ENCODE measurements at places on chromosomes 3 and 15.

DNA sequence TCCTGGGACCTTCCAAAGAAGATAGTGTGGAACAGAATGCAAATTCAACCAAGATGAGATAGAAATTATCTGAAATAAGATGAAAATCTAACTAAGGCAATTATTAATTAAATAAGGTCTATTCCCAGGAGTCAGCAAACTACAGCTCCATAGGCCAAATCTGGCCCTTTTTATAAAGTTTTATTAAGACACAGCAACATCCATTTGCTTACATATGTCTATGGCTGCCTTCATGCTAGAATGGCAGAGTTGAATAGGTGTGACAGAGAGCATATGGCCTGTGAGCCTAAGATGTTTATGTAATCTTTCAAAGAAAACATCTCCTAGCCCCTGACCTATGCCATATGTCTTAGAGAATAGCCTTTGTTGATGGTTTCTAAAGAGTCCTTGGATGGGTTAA is 503.0 kb downstream of the EDEM1 start:
- DNase-seq, result no peak

DNA sequence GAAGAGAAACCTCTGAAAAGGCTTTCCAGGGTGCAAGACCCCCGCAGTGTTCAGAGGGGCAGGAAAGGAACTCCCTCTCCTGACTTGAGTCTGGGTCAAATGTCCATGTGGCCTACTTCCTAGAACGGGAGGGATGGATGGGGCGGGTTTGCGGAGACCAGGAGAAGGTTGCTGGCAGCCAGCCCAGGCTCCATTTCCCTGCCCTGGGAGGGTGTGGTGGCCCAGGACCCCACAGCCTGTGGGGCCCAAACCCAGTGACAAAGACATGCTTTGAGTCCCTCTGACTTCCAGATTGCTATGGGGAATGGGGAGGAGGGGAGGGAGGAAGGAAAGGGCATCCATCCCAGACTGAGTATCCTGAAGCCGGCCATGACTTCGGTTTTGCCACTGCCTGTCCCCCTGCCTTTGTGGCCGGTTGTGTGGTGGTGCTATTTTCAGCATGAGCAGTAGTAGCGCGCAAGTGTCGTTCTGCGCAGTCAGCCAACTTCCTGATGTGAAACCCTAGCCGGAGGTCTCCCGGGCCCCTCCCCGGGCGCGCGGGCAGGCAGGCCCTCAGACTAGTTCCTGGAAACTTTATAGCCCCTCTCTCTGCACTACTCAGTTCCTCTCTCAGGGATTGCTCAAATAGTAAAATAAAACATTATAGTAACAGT is 24.4 kb downstream of the MAGEF1 start:
- DNase-seq, result no peak

GRCh38 chr3:46970391-46971091 is 6.0 kb downstream of the CCDC12 start:
- DNase-seq, result no peak

DNA sequence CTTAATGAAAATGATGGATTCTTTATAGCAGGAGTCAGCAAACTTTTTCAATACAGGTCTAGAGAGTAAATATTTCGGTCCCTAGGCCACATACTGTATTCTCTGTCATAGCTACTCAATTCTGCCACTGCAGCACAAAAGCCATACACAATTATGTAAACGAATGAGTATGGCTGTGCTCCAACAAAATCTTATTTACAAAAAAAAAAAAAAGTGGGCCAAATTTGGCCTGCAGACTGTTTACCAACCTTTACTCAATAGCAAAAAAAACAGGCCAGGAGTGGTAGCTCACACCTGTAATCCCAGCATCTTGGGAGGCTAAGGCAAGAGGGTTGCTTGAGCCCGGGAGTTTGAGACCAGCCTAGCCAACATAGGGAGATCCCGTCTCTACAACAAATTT is 41.1 kb downstream of the TTBK2 start:
- no peak for DNase-seq

- no peak for DNase-seq
Observed at GRCh38 chr3:168885028-168885427, 778.5 kb downstream of the MECOM start.

DNA sequence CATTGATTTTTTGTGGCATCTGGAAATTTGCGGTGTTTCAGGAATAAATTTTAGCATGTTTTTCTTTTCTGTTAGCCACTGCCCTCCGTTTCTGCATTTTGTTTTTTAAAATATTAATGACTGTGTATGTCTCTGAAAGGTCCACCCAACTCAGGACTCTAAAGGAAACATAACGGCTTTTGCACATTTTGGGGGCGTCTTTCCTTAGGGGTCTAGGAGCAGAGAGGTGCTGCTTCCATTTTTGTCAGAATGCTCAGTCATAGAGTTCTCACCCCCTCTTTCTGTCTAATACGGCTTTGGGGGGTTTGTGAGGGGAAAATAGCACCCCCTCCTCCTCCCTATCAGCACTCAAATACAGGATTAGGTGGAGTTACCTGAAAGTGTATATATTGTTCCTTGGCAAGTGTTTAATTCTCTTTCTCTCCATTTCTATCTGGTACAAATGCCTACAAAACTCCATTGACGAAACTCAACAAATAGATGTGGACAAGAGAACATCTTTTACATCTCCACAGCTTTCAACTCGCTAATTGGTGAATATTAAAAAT is 219.4 kb downstream of the MEIS2 start:
- DNase-seq, result no peak

- DNase-seq, result no peak
Observed at GRCh38 chr3:171122240-171122639, 95.7 kb upstream of the SLC2A2 start.

- DNase-seq, result no peak
Observed at GRCh38 chr3:177828208-177828565, 630.9 kb upstream of the TBL1XR1 start.

GRCh38 chr15:87212041-87212440 is 1044.5 kb downstream of the NTRK3 start:
- DNase-seq, result no peak

- DNase-seq, result no peak
Observed at GRCh38 chr3:187507905-187508304, 139.7 kb downstream of the RTP4 start.

DNA sequence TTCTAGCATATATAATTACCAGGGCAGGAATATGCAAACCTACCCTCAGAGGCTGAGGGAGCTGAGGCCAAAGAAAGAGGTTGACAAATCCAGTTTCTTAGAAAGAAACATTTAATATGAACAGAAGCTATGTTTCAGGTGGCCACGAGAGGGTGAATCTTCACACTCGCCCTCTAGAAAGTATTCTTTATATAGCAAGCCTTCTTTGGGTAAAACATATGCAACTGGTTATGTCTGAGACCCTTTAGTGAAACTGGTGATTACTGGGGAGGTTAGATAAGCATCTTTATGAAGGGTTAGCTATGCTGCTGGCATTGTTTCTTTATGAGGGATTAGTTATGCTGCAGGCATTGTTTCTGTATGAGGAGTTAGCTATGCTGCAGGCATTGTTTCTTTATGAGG is 50.7 kb upstream of the GOLGA6L2 start:
- DNase-seq, result no peak

DNA sequence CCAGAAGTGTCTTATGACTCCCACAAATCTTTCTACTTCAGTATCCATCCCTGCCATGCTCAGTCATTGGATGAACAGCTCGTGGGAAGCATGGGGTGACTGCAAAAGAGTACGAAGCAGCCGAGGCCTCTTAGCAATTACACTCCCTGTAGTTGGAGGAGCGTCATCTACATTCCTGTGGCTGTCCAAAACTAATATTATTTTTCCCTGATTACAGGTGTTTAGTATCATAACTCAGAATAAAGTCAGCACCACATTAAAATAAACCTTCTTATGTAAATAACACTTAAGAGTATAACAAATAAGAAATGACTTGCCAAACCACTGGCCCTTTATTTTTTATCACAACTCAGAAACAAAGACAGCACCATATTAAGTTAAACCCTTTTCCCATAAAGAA is 141.5 kb downstream of the PLOD2 start:
- no peak for DNase-seq

DNA sequence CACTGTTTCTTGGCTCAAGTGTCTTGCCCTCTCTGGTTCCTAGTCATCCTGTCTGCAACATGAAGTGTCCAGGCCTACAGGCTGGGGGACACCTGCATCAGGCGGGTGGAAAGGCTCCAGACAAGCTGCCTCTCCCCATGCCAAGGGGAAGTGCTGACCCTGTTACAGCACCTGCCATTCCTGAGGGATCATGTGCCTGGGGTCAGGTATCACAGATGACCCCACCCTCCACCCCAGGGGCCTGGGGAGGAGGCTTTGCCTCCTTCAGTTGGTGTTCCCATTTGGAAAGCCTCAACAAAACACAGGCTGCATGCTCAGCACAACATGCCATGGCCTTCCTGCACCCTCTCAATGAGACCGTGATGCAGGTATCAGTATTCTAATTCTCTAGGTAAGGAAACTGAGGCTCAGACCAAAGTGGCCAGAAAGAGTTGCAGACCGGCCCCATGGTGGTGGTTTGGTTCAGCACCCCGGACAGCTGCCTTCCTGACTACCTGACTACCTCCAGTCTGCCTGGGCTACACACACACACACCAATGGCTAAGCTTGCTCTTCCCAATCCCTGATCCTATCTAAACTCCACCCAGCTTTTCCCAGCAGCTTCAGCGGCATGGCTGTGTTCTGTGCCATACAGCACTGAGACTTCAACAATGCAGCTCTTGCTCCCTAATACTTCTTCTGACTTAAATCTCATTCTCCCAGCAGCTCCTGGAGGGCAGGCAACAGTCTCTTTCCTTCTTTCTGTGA is 69.7 kb upstream of the LINGO1 start:
- DNase-seq, result no peak

DNA sequence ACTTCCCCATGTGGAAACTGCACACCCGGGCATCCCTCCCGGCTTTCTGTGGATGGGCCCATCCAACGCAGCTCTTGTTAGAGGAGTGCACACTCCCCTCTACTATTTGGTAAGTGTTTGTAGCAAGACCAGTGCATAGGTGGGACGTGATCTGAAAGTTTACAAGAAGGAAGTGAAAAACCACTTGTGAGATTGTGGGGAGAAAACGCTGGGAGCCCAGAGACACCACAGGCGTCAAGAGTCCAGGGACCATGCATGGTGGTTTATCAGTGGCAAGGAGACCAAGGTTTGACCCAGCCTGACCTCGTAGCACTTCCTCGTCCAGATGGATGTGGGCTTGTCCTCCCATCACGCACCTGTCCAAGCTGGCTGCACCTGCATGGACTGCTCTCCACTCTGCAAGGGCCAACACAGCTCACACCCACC is 51.6 kb downstream of the ATP10A start:
- no peak for DNase-seq

DNA sequence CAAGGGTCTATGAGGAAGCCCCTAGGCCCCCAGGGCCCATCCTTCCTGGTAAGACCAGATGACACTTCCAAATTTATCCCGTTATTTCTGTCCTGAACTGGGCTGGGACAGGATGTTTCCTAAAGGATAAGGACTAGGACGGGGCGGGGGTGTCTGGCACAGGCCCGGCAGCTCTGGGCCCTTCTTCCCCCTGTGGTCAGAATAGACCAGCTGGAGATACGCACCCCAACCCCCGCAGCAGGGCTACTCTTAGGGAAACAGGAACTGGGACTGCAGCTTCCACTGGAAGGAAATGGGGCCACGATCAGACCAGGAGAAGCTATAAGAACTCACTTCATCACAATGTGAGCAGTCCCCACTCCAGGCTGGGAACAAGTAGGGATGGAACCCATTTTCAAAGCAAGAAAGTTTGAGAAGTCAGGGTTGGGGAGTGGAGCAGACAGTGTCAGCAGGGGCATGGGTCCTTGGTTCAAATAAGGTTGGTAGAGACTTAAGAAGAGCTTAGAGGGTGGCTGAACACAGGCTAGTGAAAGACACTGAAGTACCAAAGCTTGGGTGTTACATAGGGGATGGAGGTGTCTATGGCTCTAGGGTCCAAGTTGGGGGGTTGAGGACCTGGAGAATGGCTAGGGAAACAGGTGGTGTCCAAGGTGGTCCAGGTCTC is 1.1 kb downstream of the NCKIPSD start:
- DNase-seq, result no peak
